ENCODE measurements at places on chromosomes 4 and X.
A peak's percentile ranks its signal among the peaks of the same experiment; 100 is the strongest.

DNA sequence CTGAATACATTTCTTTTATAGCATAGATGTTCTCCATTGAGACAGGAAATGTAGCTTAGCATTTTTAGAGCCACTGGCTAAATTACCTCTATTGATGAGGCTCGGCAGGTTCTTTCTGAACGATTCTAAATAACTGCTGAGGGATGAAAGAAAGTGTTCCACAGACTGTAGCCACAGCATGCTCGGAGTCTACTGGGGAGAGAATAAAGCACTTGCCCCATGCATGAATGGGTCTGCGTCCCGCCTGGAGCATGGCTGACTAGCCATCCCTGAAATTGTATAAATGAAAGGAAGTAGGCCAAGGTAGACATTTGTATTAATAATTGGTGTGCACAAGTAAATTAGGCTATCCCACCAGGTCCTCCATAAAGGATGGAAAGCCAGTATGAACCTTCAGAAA, 269.8 kb downstream of the COL25A1 start:
- no peak for DNase-seq

GRCh38 chr4:35933901-35934300, 310.4 kb downstream of the ARAP2 start:
- DNase-seq = no peak

DNA sequence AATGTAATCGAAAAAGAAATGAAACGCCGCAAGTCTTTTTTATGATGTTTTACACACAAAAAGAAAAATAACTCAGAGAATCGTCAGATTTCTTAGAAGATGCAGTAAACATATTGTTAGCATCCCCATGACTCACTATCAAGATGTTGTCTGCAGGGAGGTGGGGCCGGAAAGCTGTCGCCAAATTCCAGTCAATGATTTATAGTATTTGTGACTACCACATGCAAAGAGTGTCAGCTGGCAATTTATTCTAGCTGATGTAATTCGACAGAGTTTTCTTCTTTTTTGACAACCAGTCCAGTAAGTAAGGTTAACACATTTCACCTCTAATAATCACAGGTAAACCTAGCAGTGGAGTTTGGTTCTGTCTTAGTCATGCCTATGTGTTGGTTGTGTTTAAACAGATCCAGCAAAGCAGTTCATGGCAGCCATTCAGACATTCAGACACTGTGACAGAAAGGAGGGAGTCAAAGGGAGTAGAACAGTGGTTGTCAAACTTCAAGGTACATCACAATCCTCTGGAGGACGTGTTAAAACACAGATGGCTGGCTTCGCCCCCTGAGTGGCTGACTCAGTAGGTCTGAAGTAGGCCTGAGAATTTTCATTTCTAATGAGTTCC, 19.8 kb upstream of the PPP1R2C start:
- peak; percentile 46 for DNase-seq

- DNase-seq = no peak
These were observed 109.3 kb upstream of the BMP2K start for GRCh38 chr4:78666830-78667258.

DNA sequence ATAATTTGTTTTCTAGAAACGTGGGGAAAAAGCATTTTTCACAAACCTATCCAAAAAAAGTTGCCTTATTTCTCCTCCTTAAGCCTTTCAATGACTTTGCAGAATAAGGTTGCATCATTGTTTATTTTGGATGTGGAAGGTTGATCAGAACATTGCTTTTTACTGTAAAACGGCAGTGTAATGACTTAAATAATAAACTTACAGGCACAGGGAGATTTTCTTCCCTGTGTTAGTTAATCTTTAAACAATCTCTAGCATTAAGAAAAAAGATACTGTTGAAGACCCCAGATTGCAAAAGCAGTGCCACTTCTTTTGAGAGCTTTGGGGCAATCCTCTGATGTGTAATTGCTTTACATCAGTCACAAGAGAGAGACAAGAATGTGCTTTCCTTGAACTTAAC, 153.4 kb downstream of the ARX start:
- no peak for DNase-seq

DNA sequence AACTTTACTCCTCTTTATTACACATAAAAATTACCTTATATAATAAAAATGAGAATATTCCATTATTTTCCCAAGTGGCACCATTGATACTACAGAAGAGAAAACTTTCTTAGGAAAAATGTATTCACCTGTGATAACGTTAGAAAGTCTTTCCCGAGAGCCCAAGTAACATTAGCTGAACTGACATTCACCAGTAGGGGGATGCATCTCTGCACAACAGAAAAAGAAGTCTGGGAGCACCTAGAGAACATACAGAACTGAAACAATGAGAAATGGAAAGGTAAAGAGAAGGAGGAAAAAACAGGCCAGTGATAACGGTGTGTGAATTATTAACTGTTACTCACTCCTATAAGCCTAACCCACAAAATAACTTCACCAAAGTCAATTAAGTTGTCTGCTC, 423.3 kb downstream of the CENPC start:
- DNase-seq = no peak

DNA sequence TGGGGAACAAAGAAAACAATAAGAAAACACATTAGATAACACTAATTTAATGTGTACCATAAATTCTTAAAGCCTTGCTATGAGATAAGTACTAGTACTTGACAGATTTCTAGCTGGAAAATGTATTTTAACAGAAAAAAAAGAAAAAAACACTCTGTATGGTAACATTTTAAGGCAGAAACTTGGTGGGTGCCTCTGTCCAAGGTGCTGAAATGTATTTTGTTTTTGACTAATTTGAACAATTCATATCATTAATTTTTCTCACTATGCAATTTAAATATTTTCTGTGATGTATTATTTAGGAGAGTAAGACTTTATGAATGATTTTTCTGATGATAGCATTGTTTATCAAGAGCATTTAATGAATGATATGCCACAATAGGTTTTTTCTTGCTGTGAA, 107.5 kb downstream of the GABRG1 start:
- no peak for DNase-seq

DNA sequence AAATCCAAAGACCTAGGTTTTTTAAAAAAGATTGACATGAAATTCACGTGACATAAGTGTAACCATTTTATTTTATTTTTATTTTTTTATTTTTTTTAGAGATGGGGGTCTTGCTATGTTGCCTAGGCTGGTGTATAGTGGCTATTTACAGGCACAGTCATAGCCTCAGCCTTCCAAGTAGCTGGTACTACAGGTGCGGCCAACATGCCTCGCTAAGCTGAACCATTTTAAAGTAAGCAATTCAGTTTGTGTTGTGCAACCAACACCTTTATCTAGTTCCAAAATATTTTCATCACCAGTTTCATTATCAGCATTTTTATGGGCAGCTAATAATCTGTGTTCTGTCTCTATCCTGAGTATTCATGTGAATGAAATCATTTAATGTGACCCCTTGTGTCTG, 107.5 kb upstream of the ENPEP start:
- no peak for DNase-seq

DNA sequence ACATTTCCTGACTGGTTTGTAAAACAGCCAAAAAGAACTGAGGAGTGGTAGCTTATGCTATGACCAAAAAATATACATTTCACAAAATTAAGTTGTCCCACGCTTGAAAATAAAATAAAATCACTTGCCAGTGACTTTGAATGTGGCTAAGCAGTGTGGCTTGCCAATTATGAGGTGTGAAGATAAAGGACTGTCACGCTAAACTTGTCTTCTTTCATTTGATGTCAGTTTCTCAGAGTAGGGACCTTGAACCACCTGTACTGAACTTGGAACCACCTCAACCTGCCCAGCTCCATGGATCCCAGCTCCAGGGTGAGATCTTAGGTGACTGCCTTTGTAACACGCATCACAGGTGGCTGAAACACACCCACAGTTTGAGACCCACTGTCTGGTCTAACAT, 113.7 kb upstream of the TBL1X start:
- DNase-seq = no peak

GRCh38 chrX:78168065-78168464, 28.6 kb upstream of the TAF9B start:
- DNase-seq = no peak

GRCh38 chrX:10165580-10166247, 8.9 kb downstream of the CLCN4 start:
- no peak for DNase-seq

DNA sequence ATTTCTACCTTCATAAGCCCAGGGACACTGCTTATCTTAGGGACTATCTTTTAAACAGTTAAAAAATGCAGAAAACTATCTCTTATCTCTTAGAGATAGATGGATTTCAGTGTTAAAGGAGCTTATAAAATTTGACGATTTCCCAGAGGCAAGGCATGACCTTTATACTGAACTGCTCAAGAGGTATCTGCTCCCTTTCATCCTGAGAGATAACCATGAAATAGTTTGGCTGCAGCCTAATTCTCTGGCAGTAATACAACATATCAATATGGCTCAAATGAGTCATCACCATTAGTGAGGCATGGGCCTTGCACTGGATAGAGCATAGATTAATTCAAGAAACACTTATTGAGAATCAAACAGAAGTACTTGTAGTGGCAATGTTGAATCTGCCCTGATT, 348.2 kb upstream of the GRIA3 start:
- no peak for DNase-seq

- no peak for DNase-seq
These were observed 37.2 kb downstream of the PCGF3 start for GRCh38 chr4:742742-743311.

- DNase-seq = no peak
These were observed 15.5 kb downstream of the NAT8L start for GRCh38 chr4:2074588-2074987.

DNA sequence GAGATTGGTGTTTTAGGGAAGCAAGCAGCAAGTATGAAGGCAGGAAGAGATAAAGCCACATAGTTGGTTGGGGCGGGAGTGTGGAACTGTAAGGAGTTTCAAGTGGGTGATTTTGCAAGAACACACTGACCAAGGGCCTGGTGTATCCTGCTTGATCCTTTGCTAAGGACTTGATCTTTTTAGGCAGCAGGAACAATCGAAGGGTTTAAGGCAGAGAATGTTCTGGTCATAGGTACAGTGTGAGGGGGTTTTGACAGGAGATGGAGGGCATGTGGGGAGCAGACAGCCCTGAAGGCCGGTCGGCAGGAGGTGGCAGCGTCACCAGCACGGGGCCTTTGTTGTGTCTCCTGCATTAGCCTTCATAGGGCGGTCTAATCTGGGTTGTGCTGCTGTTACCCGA, 54.7 kb downstream of the FAM193A start:
- DNase-seq = no peak

GRCh38 chr4:142091691-142092182, 455.4 kb downstream of the IL15 start:
- peak; percentile 89 for DNase-seq

DNA sequence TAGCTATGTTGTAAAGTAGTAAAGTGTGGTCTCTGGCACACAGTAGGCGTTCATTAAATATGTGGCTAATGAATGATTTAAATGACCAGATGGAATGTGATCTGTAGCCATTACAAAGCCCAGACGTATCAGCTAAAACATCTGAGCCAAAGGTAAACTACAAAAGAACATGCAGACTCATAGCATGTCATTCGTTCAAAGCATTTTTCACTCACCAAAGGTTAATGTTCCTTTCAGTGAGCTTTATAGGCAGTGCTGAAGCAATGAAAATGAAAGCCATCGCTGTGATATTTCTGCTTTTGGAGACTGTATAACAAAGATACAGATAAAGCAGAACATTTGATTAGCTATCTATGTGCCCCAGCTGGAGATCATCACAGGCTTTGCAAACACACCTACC, 50.5 kb downstream of the F9 start:
- no peak for DNase-seq

- no peak for DNase-seq
These were observed 8.3 kb downstream of the ADH6 start for GRCh38 chr4:99210789-99211188.

DNA sequence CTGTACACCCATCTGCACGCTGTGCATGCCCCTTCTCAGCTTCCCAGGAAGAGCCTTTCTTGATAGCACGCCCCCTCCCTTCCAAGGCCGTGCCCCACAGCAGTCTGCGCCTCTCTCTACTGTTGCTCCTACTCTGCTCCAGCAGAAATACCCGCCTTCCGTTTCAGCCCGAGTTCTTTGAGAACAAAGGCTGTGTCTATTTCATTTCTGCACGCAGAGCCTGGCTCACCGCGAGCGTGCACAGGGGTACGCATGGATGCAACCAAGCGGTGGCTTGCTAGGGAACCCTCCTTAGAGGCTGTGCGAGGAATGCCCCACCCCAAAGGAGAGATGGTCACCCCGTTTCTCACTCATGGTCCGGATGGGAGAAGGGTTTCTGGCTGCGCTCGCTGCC, 485 bp downstream of the AADAT start:
- DNase-seq = no peak

- DNase-seq = peak; percentile 75
These were observed 4.4 kb downstream of the GPRIN3 start for GRCh38 chr4:89303177-89303576.

- DNase-seq = no peak
These were observed 44.5 kb upstream of the TRIM2 start for GRCh38 chr4:153159728-153160221.

DNA sequence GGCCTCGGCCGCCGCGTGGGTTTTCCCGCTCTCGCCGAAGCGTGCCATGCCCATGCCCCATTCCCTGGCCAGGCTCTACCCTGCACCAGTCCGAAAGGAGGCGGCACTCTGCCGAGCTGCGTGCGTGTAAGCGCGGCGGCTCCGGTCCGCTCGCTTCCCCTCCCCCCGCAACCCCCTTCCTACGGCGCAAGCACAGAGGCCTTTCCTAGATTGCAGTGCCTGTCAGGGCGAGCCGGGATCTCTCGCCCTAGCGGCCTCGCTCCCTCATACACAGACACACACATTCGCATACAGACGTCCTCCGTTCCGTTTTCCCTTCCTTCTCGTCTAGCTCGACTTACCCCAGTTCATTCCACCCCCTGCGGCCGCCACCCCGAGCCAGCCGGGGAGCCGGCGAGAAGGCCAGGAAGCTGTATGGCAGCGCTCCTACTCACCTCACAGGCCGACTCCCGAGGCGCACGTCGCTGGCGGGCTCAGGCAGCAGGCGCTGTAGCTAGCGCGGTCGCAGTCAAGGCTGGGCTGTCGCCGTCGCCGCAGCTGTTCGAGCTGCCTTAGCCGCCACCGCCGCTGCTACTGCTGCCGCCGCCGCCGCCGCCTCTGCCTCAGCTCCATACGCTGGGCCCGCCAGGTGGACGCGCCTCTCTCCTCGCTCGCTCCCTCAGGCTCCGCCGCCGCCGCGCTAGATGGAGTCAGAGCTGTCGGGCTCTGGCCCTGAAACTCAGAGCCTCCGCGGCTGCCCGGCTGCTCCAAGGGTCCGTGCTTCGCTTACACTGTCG, 615 bp downstream of the NEXMIF start:
- DNase-seq = peak; percentile 52

- DNase-seq = no peak
These were observed 10.1 kb downstream of the ELF4 start for GRCh38 chrX:130100180-130100579.
